ENCODE measurements at places on chromosomes 16 and 17.

- DNase-seq, result peak; percentile 96
These were observed at the start of gene CEP95 for GRCh38 chr17:64506576-64507412. Gene CEP95 (plus strand): TSS chr17:64506977. CDS start chr17:64507098, 121 bp downstream.

DNA sequence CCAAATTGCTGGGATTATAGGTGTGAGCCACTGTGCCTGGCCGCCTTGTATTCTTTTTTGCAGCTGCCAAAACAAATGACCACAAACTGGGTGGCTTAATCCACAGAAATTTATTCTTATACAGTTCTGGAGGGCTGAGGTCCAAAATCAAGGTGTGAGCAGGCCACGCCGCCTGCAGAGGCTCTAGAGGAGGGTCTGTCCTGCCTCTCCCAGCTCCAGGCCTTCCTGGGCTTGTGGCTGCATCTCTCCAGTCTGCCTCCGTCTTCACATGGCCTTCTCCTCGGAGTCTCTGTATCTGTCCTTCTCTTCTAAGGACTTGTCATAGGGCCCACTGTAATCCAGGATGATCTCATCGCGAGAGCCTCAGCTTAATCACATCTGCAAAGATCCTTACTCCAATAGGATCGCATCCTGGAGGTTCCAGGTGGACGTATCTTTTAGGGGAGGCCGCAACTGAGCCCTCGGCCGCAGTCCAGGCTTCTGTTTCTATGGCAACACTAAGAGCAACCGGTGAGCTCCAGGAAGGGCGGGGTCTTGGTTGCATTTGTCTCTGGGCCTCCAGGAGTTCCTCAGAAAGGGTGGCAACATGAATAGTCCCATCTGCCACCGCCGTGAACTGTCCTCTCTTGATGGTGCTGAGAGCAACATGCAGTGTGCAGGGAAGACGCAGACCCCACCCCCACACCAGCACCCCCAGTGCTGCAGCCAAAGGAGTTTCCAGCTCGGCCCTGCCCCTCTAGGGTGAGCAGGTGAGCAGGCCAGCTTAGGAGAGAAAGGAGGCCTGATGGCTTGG, 29.5 kb upstream of the CREBBP start:
- DNase-seq, result no peak

DNA sequence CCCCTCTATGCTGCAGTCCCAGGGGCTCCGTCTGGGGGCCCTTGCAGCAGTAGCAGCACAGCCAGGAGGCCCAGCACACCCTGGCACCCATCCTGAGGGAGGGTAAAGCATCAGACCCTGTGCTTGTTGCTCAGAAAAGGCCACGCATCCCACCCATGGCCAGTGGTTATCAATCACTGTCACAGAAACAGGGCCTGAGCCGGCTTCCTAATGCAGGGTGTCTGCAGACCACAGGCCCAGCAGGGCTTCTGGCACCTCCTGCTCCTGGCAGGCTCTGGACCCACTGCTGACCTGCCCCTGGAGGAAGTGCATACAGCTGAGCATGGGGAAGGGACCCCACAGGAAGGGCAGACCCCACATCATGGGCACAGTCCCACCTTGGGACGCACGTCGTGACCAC, 26.9 kb upstream of the CDH15 start:
- DNase-seq, result no peak

DNA sequence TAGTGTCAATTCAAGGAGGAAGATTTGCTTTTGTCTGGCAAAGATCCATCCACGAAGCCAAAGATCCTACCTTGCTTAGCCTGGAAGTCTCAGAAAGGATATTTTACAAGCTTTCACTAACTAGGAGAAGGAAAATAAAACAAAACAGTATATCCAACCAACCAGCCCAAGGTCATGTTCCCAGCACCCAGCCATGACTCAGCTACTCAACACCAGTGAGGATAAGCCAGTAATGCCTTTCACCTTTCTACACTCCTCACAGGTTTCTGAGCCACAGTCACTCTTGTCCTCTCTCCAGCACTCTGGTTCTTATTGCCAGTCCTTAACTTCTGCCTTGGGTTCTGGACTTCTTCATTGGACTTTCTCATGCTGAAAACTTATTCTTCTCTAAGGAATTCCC, 116.2 kb downstream of the CDH11 start:
- no peak for DNase-seq

- DNase-seq, result peak; percentile 67
These were observed at the start of gene TMC6 for GRCh38 chr17:78128551-78129350. Gene TMC6 (minus strand): TSS chr17:78128755. CDS start chr17:78126832, 1,923 bp downstream.

GRCh38 chr16:61887903-61888302, 148.3 kb downstream of the CDH8 start:
- DNase-seq, result no peak

DNA sequence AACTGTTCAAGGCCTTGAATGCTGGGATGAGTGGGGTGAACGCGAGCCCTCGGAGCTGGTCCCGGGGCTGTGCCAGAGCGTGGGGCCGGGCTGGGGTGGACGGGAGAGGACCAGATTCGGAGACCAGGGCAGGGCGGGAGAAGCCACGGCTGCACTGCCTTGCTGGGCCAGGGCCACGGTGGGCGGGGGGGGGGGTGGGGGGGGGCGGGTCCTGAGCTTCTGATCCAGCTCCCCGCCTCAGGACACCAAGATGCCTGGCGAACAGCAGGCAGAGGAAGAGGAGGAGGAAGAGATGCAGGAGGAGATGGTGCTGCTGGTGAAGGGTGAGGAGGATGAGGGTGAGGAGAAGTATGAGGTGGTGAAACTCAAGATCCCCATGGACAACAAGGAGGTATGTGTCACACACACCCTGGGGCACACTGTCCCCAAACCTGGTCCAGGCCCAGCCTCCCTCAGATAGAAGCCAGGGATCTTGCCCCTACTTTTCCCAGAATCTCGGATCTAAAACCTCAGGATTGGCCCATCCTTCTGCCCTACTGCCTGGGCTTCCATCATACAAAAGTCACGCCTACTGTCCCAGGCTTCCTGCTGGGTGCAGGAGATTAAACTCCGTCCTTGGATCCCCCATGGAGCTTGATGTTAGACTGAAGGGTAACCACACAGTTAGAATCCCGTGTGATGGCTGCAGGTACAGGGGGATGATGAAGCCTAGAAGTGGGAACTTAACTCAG, 563 bp downstream of the ZNF771 start:
- no peak for DNase-seq

DNA sequence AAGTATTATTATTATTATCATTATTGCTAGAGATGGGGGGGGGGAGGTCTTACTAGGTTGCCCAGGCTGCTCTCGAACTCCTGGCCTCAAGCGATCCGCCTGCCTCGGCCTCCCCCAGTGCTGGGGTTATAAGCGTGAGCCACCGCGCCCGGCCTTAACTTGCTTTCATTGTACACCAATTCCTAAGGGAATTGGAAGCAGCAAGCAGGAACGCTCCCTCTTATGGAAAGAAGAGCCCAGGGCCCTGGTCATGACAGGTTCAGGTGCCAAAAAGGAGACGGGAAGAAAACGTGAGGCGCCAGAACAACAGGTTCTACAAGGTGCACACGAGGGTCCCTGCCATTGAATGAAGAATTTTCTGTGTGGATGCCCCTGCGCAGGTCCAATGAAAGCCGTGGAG, 540 bp upstream of the RPL38 start:
- no peak for DNase-seq

- DNase-seq, result no peak
These were observed 42.3 kb upstream of the CCNF start for GRCh38 chr16:2386990-2387389.

DNA sequence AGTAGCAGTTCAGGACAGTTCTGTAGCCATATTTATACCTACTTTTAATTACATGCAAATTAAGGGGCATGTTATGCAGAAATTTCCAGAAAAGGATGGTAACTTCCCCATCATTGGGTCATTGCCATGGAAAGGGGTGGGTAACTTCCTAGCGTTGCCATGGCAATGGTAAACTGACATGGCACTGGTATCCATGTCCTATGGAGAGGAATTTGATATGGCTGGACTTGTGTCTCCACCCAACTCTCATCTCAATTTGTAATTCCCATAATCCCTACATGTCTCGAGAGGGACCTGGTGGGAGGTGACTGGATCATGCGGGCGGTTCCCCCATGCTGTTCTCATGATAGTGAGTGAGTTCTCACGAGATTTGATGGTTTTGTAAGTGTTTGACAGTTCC, 35.6 kb upstream of the CACNG4 start:
- no peak for DNase-seq

DNA sequence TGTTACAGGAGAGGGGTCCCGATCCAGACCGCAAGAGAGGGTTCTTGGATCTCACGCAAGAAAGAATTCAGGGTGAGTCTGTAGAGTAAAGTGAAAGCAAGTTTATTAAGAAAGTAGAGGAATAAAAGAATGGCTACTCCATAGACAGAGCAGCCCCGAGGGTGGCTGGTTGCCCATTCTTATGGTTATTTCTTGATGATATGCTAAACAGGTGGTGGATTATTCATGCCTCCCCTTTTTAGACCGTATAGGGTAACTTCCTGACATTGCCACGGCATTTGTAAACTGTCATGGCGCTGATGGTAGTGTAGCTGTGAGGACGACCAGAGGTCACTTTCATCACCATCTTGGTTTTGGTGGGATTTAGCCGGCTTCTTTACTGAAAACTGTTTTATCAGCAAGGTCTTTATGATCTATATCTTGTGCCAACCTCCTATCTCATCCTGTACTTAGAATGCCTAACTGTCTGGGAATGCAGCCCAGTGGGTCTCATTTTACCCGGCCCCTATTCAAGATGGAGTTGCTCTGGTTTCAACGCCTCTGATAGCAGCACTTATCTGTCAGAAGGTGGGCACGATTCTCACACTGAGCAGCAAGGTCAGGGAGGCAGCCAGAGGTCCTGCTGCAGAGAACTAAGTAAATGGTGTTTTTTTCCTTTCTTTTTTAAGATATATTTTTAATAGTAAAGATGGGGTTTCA, 26.5 kb upstream of the XYLT2 start:
- no peak for DNase-seq

GRCh38 chr17:61456688-61457225, 4.5 kb downstream of the TBX4 start:
- no peak for DNase-seq

- no peak for DNase-seq
These were observed 45.7 kb upstream of the TOB1 start for GRCh38 chr17:50911890-50912289.

DNA sequence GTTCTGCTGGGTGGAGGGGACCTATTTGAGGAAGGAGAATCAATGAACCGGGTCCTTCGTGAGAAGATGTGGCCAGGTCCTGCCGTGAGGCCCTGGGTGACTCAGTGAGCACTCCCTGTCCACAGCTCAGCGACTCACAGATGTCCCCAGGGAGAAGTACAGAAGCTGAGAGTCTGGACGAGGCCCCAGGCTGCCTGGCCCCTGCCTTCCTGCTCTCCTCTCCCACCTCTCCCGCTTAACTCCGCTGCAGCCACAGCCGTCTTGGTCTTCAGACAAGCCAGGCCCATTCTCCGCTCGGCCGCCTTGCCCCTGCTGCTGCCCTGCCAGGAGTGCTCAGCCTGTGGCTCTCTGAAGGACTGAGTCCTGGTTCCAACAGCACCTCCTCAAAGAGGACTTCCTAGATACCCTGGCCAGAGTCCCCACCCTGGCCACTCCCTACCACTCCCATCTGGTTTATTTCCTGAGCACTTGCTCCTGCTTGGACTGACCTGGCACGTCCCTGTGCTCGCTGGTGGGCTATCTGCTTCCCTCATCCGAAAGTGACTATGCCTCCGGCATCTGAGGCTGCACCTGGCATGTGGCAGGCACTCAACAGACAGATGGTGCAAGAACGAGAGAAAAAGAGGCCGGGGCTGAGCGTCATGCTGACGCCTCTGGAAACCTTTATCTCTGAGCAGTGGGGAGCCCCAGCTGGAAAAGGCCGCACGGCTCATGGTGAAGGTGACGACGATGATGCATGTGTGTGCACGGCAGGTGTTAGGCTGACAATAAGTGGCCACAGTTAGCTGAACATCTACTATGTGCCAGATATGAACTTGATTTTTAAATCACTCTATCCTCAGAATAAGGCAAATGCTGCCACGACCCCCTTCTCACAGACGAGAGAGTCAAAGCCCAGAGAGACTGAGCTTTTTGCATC, 9.2 kb upstream of the TNFRSF13B start:
- DNase-seq, result no peak

- no peak for DNase-seq
These were observed 6.2 kb downstream of the CRISPLD2 start for GRCh38 chr16:84825896-84826557.

GRCh38 chr17:33324736-33325135, 31.6 kb upstream of the ASIC2 start:
- no peak for DNase-seq

GRCh38 chr16:90004577-90004976, 14.7 kb downstream of the DBNDD1 start:
- DNase-seq, result no peak

- DNase-seq, result no peak
These were observed 5.0 kb downstream of the PROCA1 start for GRCh38 chr17:28706471-28707338.

DNA sequence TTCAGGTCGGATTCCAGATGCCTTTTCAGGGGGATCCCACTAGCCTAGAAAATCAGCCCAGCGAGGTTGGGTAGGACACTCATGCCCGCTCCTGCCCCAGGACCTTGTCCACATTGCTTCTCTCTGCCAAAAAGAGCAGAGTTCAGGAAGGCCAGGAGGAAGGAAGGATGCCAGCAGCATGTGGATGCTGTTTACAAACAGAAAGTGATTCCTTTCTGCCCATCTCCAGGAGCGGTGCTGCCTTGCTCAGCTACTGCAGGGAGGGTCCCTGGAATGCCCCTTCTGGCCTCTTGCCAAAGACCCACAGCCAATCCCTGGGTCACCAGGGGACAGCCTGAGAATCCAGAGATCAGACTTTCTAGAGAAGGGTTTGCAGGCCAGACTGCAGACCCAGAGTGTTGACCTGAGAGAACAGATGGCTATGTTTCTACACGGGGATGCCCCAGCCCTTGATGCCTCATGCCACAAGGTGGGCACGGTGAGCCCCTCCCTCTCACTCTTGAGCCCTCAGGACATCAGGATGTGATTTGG, 32.3 kb upstream of the EMP2 start:
- DNase-seq, result no peak

- DNase-seq, result no peak
These were observed 3.3 kb upstream of the BRD7 start for GRCh38 chr16:50371936-50372595.

DNA sequence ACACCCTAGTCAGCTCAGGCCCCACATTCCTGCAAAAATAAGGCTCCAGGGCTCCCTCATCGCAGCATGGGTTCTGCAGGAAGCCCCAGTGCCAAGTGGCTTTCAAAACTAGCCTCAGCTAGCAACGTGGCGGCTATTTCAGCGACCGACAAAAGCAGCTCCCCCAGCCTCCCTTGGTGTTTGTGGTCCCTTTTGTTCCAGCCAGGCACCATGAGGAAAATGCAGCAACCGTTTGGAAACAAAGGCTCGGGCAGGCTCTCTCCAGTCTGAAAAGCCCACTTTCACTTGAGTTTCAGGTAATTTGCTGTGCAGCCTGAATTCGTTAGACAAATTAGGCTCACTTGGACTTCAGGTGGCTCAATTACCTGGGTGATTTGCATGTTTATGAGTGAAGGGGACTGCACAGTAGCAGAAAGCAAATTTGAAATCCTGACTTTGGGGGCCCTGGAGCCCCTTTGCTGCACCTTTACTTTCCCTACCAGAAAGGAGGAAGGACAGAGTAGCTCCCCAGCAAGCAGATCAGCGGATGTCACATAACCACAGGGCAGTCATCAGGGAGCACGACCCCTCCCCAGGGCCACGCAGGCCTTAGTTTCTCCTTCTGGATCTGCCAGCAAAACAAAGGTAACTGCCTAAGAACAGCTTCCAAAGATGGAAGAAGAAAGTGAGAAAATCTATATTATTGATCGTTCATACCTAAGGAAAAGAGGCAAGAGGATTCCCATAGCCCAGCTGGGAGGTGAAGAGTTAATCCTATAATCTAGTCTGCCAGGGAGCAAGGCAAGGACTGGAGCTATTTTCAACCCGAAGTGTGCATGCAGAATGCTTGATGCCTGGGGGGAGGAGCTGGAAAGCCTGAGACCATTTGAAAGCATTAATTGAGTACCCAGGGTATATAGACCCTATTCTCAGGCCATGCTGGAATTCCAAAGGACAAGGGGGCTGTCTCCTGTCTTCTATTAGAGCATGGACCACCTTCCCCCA, 143.1 kb upstream of the SDK2 start:
- no peak for DNase-seq
